ENCODE measurements at places on chromosomes 13 and 19. TPM values are rescaled to one million over a fixed set of nuclear protein-coding genes. Genes with fewer than 3 reads are reported as not detected.

- DNase-seq, result no peak
Measured at GRCh38 chr13:76329866-76330580, 556.2 kb downstream of the KCTD12 start.

GRCh38 chr19:14102756-14103155, 12.2 kb upstream of the SAMD1 start:
- DNase-seq, result no peak

DNA sequence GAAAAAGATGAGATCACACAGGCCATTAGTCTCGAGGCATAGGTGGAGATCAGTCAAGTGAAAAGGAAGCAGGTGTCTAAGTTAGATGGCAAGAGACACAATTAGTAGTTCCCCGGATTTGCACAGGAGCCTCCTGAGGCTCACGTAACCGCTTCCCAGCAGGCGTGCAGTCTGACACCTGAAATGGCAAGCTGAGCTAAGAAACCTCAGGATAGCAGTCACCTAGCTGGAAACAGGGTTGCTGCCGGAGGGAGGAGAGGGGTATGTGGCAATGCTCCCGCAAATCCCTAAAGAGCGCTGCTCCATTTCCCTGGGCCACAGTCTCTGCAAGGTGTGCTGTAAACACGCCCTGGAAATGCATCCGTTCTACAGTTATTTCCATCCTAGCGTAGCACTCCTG, 1151.0 kb downstream of the DIAPH3 start:
- DNase-seq, result no peak

DNA sequence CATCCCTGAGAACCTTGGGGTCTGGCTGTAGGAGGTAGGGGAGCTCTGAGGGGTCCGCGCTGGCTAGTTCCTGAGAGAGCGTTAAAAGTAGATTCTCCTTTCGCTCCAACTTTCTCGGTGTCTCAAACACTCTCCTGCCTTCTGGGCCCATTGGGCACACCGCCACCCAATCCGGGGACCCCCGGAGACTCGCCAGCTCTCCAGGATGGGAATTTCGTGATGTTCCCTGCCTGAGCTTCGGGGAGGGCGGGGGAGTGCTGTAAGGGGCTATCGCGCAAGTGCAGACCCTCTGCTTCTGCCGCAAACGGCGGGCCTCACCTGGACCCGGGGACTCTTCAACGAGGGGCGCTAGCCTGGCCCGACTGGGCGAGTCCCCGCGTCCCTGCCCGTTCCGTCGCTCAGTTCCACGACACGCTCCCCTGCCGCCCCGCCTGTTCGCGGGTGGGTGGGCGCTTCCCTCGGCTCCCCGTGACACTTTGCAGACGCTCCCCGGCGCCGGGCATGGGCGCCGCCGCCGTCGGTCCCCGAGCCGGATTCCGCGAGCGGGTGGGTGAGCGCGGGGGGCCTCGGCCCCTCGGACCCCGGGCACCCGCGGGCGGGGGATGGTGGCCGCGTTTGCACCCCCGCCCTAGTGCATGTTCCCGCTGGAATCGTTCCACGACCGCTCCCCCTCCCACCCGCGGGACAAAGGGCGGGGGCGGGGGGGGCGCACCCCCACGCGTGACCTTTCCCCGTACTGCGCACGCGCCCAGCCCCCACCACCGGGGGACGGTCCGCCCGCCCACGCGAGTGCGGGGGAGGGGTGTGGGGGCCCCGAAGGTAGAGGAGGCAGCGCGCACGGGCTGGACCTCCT, at the start of gene CCDC106:
Gene CCDC106 (plus strand): TSS at position 481 of the 853 bp plus-strand sequence. CDS start 835 bp downstream, outside the sequence.
- no peak for DNase-seq

DNA sequence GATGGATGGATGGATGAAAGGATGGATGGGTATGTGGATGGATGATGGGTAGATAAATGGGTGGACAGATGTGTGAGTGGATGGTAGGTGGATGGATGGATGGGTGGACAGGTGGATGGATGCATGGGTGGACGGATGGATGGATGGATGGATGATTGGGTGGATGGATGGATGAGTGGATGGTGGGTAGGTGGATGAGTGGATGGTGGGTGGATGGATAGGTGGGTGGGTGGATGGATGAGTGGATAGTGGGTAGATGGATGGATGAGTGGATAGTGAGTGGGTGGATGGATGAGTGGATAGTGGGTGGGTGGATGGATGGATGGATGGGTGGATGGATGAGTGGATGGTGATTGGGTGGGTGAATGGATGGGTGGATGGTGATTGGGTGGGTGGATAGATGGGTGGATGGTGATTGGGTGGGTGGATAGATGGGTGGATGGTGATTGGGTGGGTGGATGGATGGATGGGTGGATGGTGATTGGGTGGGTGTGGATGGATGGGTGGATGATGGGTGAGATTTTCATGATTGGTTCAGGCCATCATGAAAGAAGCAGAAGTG, 4.5 kb upstream of the RAX2 start:
- DNase-seq, result no peak

DNA sequence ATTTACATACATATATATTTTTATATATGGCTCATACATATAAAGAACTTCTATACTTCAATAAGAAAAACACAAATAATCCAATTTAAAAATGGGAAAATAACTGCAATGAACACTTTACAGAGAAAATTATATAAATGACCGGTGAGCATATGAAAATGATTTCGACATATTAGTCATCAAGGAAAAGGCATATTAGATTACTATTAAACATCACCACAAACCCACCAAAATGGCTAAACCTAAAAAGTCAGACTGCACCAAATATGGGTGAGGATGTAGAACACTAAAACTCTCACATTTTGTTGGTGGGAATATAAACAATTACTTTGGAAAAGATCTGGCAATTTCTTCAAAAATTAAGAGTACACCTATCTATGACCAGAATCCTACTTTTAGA, 316.2 kb downstream of the ENOX1 start:
- DNase-seq, result no peak

GRCh38 chr19:35013041-35013819, 13.1 kb downstream of the GRAMD1A start:
- no peak for DNase-seq

GRCh38 chr19:41027273-41027967, 36.3 kb downstream of the CYP2B6 start:
- DNase-seq, result no peak

Gene GAS6
- total RNA-seq, result 127 TPM

Gene FXYD1
- total RNA-seq, result 0.26 TPM

Gene SWSAP1
- 0.78 TPM for total RNA-seq

Gene NXNL1
- total RNA-seq, result not detected

All from pulmonary artery endothelial cell (primary cell).